ENCODE measurements at places on chromosomes 1 and 21. TPM values are rescaled to one million over a fixed set of nuclear protein-coding genes. Genes with fewer than 3 reads are reported as not detected.

GRCh38 chr21:46118316-46119143, 20.6 kb downstream of the COL6A2 start:
- peak; percentile 22 for DNase-seq

DNA sequence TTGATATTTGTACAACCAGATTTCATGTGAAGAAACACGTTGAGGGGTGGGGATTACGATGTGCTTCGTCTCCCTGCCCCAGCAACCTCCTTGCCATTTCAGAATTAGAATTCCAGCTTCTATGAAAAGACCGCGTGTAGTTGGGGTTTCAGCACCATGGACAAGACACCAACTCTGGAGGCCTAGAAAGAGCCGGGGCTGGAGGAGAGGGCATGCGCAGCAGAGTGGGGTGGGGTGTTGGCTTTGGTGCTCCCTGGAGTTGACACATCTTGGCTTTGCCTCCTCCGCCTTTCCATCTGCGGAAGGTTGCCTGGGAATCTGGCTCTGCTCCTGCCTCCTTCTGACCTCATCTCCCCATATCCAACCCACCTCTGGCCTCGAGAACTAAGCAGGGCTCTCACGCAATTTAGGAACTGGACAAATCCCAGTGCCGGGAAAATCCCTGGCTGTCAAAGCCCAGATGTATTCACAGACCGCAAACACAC, 11.8 kb downstream of the HTR6 start:
- DNase-seq, result peak; percentile 63

- DNase-seq, result no peak
Observed at GRCh38 chr1:65431111-65431705, 10.7 kb downstream of the LEPR start.

DNA sequence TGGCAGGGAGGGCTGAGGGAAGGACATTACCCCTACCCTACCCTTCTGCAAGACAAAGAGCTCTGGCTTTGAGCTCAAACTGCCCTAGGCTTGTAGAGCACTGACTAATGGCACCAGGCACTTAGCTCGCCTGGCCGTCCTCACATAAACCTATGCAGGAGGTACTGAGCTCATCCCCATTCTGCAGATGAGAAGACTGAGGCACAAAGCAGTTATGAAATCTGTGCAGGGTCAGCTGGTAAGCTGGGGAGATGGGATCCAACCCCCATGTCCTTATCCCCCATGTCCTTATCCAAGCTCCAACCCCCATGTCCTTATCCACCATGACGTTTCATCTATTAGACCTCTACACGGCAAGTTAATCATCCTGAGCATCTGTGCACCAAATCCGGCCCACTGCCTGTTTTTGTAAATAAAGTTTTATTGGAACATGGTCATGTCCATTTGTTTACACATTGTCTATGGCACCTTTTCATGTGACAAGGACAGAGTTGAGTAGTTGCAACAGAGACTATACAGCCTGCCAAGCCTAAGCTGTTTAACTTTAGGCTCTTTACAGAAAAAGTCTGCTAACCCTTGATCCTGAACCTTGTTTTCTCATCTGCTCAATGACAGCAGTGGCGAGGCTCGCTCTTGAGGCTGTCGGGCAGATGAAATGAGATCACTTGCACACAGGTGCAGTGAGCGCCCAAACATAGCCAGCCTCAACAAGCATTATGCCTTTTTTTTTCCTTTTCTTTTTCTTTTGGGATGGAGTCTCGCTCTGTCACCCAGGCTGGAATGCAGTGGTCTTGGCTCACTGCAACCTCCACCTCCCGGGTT, 86.8 kb downstream of the FBXO2 start:
- no peak for DNase-seq

DNA sequence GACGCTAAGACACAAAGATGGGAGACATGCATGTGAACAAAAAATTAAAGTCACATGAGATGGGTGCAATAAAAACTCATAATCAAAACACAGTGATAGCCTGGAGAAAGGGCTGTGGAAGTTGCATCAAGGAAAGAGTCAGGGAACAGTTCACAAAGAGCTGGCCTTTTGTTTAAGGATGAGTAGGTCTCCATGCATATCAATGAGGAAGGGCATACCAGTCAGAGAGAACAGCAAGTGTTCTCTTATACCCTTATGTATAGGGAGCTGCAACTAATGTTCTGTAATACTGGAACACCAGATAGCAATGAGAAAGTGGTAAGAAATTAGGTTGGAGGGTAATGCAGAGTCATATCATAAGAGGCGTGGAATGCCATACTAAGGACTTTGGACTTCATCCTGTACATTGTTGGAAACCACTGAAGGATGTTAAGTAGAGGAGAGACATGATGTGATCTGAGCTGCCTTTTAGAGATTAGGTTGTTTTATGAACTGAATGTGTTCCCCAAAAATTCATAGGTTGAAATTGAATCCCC, 46.7 kb upstream of the SAMD13 start:
- no peak for DNase-seq

DNA sequence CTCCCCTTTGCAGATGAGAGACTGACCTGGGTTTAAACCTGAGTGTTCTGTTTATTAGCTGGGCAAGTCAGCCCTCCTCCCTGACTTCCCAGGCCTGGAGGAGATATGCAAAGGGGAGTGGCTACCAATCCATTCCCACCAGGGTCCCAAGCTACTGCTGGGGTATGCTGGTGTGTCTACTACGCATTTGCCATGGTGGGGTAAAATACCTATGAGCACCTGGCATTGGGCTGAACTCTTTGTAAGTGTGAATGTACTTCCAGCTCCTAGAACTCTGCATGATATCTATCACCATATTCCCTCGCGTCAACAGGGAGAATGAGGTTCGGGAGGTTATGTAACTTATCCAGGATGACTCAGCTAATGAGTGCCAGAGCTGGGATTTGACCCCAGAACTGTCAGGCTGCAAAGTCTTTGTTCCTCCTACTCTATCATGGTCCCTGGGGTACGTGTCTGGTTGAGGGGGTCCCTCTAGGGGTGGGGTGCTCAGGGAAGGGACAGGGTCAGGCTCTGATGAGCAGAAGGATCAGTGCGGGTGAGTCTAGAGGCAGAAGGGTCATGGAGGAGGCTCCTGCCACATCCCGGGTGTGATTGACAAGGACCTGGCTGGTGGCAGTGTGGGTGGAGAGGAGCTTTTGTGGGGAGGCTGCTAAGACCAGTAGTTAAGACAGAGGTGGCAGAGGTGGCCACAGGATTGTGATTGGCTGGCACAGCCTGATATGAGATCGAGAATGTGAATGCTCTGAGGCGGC, 16.7 kb downstream of the AMPD2 start:
- no peak for DNase-seq

DNA sequence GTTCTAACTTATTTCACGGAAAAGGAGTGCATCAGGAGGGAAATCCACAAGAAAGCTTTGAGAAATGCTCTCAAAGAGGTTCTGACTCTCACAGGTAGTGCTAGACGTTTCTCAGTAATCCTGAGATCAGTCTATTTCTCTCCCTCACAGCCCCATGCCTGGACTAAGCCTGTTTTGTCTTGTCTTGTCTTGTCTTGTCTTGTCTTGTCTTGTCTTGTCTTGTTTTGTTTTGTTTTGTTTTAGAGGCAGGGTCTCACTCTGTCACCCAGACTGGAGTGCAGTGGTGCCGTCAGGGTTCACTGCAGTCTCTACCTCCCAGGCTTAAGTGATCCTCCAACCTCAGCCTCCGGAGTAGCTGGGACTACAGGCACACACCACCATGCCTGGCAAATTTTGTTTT, 133.3 kb upstream of the SGIP1 start:
- DNase-seq, result no peak

GRCh38 chr1:179876300-179876715, 1.3 kb downstream of the TOR1AIP2 start:
- DNase-seq, result no peak

Gene FMO5
- 1.3 TPM for polyA plus RNA-seq

Gene LACTBL1
- not detected for polyA plus RNA-seq

Gene ELF3
- polyA plus RNA-seq, result 0.15 TPM

Gene AGTRAP
- polyA plus RNA-seq, result 18.2 TPM

All from heart left ventricle (tissue), 16 donors.